ENCODE measurements at places on chromosomes 6 and 20. TPM values are rescaled to one million over a fixed set of nuclear protein-coding genes. Genes with fewer than 3 reads are reported as not detected.
A peak's percentile ranks its signal among the peaks of the same experiment; 100 is the strongest.

The GJE1 gene
- not detected for total RNA-seq

The TNF gene
- not detected for total RNA-seq

The CNKSR3 gene
- 12.8 TPM for total RNA-seq

The RIPOR3 gene
- total RNA-seq = 0.16 TPM

The IL17F gene
- total RNA-seq = not detected

The SLC52A3 gene
- total RNA-seq = not detected

The CABLES2 gene
- 4.4 TPM for total RNA-seq

The AGER gene
- total RNA-seq = 0.86 TPM

The CRISP2 gene
- not detected for total RNA-seq

The VGLL2 gene
- total RNA-seq = 24.4 TPM

The HMGCLL1 gene
- not detected for total RNA-seq

DNA sequence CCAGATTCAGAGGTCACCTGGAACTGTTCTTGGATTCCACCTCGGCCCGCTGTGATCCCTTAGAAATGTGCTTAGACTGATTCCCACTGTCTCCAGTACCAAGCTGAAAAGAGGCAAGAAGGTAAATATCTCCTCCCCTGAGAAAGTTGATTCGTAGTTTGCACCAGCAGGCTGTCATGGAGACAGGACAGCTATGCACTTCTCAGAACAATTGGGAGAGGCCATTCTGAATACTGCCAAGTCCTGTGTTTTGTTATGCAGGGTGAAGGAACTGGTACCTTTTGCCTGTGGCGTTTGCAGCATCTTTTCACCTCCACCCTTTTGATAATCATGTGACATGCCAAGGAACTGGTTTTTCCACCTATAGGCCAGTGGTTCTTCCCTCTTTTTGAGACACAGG is 58.2 kb upstream of the RNGTT start:
- DNase-seq = no peak

- DNase-seq = peak; percentile 77
Observed at GRCh38 chr20:23225407-23226060, 125.1 kb upstream of the NXT1 start.

GRCh38 chr20:57504411-57504810 is 20.5 kb downstream of the CTCFL start:
- no peak for DNase-seq

DNA sequence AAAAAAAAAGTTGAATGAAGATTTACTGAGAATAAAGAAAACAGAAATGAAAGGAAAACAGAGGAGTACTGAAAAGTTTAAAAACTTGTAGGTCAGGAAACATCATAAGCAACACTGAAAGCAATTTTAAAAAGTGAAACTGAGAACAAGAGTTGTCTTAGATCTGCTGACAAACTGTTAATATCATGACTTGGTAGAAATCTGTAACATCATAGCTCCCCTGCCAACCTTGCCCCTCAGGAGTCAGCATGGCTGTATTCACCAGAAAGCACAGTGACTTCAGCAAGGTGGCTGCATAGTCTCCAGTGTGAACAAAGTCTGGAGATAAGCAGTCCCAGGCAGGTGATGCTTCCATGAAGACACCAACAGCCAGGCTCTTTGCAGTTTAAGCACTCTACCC is 5.3 kb downstream of the NAA20 start:
- DNase-seq = no peak

DNA sequence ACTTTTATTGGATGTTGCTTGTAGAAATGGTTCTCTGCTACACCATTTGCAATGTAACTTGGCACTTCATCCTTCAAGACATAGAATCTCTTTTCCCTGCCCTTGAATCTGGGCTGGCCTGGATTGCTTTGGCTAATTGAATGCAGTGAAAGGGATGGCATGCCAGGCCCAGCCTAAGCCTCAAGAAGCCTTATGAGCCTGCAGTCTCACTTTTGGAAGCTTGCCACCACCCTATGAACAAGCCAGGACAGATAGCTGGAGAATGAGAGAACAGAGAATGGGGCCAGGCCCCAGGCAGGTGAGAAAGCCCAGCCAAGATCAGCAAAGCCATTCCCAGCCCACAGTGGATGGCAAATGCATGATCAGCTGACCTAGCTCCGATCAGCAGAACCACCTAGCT is 350.7 kb upstream of the RNF24 start:
- no peak for DNase-seq

DNA sequence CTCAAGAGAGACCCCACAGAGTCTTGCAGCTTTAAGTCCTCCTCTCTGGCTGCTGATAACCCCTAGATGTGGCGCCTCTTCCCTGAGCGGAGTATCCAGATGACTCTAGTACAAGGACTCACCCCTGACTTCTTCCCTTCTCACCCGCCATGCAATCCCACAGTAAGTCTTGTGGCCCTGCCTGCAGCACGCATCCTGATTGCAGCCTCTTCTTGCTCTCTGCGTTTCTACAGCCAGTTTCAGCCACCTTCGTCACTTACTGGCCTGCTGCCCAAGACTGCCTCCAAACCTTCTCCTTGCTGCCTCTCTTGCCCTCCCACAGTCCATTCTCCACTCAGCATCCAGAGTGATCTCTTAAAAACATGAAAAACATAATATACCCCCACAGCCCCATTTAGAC is 2.4 kb upstream of the RPP40 start:
- DNase-seq = no peak

DNA sequence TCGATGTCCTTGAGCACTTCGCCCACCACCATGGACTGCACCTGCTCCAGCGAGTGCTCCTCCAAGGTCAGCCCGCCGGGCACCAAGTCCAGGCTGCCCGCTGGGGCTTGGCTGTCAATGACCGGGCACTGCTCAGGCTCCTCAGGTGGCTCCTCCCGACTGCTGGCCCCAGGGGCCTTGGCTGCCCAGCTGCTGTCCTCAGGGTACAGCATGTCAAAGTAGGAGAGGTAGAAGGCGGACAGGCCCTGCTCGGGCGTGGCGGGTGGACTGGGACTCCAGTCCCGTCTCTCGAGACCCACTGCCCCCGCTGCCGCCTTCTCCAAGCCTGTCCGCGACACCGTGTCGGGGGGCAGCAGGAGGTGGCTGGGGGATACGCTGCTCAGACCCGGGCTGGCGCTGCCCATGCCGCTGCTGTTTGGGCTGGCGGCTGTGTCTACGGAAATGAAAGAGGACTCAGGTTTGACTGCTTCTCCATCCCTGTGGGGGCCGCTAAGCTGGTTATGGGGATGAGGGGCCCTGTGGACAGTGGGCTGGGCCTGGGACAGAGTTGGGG is 12.0 kb downstream of the SPDEF start:
- DNase-seq = no peak

DNA sequence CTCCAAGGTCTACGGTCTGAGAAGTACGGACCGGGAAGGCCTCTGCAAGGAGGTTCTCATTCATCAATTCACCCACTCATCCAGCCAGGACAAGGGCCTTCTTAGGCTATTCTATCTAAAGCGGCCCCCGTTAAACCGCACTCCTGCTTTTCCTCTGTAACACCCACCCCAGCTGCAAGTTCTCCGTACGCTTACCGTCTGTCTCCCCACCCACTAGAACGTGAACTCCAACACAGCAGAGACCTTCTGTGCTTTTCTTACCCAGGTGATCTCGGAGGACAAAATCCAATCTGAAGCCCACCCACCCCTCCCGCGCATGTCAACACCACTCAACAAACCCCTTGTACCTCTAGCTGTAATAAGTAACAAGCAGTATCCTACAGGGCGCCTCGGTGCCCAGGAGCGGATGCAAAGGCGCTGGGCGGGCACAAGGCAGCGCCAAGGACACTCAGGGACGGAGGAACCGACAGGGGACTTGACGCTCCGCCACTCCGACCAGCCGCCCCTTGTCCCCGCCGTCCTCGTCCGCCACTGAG is 351 bp downstream of the AURKA start:
- no peak for DNase-seq

DNA sequence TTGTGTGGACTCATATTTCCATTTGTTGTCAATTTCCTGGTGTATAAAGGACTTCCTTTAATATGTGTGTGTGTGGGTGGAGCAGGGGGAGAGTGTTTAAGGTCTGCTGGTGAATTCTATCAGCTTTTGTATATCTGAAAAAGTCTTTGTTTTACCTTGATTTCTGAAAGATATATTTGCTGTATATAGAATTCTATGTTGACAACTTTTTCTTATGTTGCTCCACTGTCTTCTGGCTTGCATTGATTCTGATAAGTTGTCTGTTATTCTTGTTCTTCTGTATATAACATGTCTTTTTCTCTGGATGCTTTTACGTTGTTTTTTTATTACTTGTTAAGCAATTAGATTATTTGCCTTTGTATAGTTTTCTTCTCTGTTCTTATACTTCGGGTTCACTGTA is 90.0 kb upstream of the CEP162 start:
- DNase-seq = no peak

GRCh38 chr6:55175078-55176049 is 1.0 kb downstream of the HCRTR2 start:
- no peak for DNase-seq

- no peak for DNase-seq
Observed at GRCh38 chr20:805713-806112, 27.8 kb upstream of the FAM110A start.

DNA sequence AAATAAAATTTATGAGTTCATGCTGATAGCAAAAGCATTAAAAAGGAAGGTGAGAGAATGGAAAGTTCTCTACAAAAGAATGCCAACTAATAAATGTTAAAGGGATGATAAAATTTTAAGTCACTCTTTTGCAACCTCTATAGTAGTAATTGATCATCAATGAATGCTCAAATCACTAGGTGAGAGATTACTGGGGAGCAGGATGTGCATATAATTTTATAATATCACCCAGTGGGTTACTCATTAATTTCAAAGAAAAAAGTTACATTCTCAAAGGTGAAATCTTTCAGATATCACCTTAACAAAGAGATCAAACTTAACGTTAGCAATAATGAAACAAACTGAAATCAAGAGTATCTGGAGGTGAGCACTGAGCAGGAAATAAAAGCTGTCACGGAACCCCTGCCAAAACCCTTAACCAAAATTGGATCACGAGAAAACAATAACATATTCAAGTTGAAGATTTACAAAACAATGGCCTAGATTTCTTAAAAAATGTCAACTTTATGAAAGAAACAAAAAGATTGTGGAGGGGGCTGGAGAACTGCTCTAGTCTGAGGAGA is 45.5 kb upstream of the TMEM244 start:
- no peak for DNase-seq

GRCh38 chr20:5859608-5860007 is 90.7 kb downstream of the TRMT6 start:
- no peak for DNase-seq

DNA sequence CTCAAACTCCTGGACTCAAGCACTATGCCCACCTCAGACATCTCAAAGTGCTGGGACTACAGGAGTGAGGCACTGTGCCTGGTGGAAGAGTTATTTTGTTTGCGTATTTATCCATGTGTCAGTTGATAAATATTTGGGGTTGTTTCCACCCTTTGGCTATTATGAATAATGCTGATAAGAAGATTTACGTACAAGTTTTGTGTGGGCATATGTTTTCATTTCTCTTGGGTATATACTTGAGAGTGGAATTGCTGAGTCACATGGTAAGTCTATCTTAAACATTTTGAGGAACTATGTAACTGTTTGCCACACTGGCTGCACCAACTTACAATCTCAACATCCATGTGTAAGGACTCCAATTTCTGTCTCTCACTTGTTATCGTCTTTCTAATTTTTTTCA is 200.3 kb downstream of the RNGTT start:
- no peak for DNase-seq

GRCh38 chr20:44736170-44737021 is 9.3 kb upstream of the KCNK15 start:
- DNase-seq = peak; percentile 46

- no peak for DNase-seq
Observed at GRCh38 chr6:30750379-30750668, 6.0 kb upstream of the IER3 start.

DNA sequence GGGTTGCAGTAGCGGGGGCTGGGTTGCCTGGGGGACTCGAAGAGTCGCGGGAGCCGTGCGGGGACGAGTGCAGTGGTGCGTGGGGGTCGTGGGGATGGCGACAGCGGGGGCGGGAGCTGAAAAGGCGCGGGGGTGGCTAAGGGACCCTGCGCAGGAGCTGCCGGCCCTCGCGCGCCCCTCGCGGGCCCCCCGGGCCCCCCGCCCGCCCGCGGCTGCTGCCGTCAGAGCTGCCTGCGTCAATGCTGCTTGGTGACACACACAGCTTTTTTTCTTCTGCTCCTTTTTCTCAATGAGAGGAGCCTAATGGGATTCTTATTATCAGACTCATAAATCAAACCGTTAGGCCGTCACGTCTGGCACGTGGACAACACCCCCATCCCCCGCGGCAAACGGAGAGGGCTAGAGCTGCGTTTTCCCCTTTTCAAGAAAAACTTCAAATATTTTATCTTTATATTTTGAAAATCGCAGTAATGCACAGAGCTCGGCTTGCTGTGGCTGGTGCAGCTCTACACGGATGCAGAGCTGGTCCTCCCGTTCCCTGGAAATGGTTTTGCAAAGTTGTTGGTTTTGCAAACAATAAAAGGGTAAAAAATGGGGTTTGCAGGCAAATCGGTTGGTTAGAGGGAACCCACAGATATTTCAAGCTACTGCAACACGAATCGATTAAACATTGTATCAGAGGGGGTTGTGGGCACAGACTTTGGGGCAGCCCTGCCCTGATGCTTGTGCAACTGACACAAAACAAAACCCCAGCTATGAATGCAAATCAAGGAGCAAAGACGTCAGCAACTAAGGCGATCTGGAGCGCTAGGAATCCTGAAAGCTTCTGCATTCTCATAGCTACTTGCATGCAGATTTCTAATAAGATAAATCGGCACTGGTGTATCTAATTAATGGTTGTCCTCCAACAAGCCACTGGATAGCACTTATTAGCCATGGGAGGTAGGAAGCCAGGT is 161.4 kb downstream of the TBXT start:
- DNase-seq = peak; percentile 42

GRCh38 chr20:62359491-62360121 is 7.5 kb downstream of the LAMA5 start:
- peak; percentile 89 for DNase-seq

GRCh38 chr6:15255481-15255880 is 9.6 kb downstream of the JARID2 start:
- DNase-seq = peak; percentile 59

Measured in myocyte (in vitro differentiated cells).